Lower lobe of right lung (tissue), 2 donors: ENCODE measurements at places on chromosomes 16 and 17.
A peak's percentile ranks its signal among the peaks of the same experiment; 100 is the strongest.

DNA sequence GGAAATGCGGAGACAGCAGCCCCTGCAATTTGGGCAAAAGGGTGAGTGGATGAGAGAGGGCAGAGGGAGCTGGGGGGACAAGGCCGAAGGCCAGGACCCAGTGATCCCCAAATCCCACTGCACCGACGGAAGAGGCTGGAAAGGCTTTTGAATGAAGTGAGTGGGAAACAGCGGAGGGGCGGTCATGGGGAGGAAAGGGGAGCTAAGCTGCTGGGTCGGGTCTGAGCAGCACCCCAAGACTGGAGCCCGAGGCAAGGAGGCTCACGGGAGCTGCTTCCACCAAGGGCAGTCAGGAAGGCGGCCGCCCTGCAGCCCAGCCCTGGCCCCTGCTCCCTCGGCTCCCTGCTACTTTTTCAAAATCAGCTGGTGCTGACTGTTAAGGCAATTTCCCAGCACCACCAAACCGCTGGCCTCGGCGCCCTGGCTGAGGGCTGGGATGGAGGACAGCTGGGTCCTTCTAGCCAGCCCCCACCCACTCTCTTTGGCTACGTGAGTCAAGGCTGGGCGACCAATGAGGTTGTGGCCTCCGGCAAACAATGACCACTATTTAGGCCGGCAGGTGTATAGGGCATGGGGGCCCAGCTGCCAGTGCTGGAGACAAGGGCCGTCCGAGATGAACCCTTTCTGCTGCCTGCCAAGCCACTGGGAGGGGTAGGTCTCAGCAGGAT, 507 bp downstream of the SERPINF1 start:
- no peak for DNase-seq

GRCh38 chr16:20901436-20902112, 1.0 kb downstream of the LYRM1 start:
- peak; percentile 80 for DNase-seq

GRCh38 chr16:11094075-11094856, 149.9 kb downstream of the CLEC16A start:
- no peak for DNase-seq

- no peak for DNase-seq
Observed at GRCh38 chr17:14289162-14289561, 11.7 kb upstream of the HS3ST3B1 start.

DNA sequence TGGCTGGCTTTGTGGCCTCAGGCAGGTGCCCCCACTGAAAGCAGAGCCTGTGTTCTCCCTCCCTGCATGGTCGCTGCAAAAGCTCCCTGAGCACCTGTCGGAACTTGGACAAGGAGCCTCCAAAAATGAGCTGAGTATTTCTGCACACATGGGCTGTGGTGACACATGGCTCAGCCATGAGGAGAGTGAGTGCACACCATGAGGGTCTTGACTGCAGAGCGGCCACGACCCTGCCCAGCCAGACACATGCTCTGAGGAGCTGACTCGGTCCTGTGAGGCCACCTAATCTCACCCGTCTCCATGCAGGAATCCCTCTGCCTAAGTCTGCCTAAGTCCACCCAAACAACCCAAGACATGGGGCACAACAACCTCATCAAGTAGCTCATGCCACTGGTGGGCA, 128.9 kb downstream of the DYNLRB2 start:
- DNase-seq: no peak

GRCh38 chr17:4506892-4507291, 8.2 kb downstream of the SPNS2 start:
- DNase-seq: no peak

DNA sequence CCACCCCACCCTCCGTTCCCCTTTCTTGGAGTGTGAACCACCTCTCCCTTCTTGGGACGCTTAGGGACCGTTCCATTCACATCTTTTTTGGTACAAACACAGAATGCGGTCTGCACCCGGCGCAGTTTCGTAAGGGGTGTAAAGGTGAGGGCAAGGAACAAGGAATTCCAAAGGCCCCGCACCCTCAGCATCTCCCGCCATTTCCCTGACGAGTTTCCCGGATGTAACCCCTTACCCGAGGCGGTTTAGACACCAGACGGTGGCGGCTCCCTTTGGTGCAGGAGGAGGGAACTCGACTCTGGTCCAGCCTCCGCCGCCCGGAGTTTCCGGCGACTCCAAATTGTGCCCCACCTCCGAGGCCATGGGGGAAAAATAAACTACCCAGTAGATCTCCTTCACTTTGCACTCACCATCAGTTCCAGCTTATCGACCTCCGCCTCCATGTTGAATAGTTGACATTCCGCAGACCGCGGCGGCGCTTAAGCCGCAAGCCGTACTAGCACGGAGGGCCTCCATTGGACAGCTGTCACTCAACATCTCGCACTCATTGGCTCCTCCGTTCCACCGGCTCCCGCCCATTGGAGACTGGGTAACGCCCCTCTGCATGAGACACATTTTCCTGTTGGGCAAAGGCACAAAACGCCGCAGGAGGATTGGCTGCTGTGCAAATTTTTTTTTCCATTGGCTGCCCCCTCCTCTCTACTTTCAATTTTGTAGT, at the start of gene SKA2:
Gene SKA2 (minus strand): TSS at position 466 of the 718 bp plus-strand sequence. CDS start 23 bp downstream, at position 443.
- peak; percentile 96 for DNase-seq

DNA sequence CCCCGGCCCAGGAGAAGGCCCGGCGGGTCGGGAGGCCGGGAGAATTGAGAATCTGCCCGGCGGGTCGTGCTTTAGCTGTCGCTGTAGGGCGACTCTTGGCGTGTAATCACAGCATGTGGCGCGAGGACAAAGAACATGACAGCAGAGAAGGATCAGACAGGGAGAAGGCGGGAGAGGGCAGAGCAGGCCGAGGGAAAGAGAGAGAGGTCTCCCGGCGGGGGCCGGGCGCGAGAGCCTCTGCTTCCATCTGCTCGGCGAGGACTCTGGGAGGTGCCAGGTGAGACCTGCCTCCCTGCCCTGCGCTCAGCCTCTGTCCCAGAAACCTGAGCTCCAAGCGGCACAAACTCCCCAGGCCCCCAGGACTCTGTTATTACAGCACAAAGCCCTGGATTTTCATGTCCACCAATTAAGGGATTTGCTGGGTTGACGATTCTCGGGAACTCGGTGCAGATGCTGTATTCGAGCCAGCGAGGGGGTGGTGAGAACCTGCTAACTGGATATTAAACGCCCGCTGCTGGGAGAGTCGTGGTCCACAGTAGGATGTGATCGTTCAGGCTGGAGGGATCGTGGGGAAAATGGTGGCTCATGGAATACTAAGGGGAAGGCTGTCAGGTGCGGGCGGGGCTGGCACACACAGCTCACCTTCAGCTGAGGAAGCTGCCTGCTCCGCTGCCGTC, 172.0 kb upstream of the CIBAR2 start:
- no peak for DNase-seq

DNA sequence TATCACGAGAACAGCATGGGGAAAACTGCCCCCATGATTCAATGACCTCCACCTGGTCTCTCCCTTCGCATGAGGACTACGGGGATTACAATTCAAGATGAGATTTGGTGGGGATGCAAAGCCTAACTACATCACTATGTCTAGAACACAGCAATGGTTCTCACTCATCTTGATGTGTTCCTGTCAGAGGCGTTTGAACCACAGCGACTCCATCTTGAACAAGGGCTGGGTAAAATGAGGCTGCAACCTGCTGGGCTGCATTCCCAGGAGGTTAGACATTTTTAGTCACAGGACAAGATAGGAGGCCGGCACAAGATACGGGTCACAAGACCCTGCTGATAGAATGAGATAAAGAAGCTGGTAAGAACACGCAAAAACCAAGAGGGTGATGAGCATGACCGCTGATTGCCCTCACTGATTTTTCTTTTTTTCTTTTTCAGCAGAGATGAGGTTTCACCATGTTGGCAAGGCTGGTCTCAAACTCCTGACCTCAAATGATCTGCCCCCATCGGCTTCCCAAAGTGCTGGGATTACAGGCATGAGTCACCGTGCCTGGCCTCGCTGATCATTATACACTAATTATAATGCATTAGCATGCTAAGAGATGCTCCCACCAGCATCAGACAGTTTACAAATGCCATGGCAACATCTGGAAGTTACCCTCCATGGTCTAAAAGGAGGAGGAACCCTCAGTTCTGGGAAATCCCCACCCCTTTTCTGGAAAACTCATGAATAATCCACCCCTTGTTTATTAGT, 3.0 kb upstream of the PPY start:
- no peak for DNase-seq

DNA sequence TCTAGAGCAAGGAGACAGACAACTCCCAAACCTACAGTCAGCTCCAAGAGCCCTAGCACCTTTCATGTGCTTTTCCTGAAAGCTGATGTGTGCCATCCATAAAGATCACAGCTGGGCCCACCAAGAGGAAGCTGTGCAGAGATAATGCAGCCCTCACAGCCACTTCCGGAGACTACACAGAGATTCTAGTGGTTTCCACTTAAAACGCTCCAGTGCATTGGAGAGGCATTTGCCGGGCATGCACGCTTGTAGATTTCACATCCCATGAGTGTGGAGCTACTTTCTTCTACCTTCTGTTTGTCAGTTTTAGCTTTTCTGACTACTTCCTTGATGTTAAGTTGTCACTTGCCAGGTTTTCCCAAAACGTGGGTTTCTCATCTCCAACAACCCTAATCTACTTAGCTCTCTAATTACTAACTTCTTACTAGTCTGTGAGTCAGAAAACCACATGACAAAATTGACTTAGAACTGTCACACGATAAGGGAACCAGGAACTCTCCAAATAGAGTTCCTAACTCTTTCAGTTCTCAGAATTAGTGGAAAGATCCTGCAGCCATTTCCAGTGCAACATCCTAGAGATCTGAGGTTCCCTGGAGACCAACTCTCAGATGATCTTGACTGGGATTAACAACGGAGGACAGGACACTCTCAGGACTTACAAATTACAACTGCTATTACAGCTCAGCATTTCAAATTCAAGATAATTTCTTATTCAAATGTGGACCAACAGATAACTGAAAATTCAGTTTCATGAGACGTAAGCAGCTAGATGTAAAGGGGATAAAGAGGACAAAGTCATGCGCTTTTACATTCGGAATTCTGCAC, 28.6 kb downstream of the PMP22 start:
- DNase-seq: no peak

DNA sequence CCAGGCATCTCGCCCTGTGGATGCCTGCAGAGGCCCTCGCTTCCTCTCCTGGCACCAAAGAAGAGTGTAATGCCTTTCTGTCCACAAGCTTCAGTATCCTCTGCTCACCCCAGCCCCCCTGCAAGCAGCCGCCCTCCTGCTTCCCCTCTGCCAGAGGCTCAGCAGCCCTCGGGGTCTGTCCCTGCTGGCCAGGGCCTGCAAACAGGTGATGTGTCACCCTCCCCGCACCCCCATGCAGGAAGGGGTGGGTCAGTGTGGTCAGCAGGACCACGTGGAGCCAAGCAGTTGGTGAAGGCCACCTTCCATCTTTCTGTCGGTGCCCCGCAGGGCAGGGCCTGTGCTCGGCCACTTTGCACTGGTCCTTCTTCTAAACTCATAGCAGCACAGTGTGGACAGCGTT, 129.9 kb upstream of the CIBAR2 start:
- no peak for DNase-seq

DNA sequence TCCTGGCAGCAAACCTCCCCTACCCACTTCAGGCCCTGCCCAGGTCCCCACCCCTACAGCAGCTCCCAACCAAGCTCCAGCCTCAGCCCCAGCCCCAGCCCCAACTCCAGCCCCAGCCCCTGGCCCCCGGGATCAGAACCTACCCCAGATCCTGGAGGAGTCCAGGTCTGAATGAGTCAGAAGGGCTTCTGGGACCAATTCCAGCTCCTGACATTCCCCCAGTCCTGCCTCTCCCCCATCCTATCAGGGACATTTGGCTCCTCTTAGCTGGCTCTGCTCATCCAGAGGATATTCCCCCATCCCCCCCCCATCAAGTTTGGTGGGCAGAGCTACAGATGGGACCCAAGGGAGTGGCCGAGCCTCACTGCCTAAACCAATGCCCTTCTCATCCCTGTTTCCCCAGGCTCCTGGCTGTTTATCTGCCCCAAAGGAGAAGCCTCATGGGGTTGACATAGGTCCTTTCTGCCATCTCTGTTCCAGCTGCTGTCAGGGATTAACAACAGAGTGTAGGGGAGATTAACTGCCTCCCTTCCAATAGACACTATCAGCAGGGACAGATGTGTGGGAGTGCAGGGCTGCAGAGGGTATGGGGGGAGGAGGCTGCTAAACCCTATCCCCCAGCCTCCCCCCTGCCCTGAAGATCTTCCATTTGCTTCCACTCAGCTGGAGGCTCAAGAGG, 16.5 kb downstream of the CNTNAP1 start:
- DNase-seq: no peak

DNA sequence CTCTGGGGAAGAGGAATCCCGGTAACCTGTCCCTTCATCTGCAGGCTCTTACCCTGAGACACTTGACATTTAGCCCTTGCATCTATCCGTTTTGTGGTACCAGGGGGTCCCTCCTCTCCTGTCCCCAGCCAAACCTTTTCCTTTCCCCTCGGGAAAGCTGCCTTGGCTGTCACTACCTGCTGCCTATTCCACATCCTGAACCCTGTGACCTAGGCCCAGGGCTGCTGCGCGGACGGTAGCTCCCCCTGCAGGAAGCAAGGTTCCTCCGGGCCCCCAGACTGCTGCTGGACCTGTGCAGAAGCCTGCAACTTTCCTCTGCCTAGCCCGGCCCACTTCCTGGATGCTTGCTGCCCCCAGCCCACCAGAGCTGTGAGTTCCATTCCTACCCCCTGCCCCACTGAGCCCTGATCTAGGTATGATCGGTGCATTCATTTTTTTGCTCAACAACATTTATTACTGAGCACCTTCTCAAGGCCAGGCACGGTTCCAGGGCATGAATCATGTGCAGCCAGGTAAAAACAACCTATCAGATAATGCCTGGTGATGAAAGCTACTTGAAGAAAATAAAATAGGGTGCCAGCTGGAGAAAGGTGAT, 10.5 kb upstream of the ALDOA start:
- DNase-seq: peak; percentile 56

- no peak for DNase-seq
Observed at GRCh38 chr17:51651513-51652298, 391.4 kb downstream of the UTP18 start.

GRCh38 chr17:34672176-34672785, 92.9 kb downstream of the TMEM132E start:
- no peak for DNase-seq

- DNase-seq: no peak
Observed at GRCh38 chr17:76840884-76841775, 27.1 kb upstream of the MGAT5B start.

GRCh38 chr17:8991514-8992285, 26.2 kb upstream of the PIK3R5 start:
- peak; percentile 58 for DNase-seq

DNA sequence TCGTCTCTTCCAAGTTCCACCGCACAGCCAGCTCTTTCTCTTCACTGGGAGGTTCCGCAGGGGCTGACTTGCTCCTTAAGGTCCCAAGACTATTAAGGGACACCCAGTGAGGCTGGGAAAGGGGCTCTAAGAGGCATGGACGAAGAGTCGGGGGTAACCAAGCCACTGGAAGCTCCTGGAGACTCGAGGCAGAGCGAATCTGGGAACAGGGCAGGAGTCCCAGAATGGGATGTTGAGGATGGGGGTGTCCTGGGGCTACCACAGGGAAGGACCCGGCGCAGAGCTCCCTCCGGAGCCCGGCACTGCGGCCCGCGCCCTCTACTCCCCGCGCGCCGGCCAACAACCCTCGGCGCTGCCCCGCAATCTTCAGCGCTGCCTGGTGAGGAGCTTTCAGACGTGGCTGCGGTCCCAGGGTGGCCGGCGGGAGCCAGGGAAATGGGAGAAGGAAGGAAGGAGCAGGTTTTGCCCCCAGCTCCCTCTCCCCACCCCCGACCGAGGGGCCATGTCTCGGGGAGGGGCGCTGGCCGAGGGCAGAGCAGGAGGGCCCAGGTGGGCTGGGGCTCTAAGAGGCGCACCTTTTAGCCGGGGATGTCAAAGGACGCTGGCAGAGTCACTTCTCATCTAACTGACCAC, 581 bp downstream of the CHST5 start:
- no peak for DNase-seq
